ENCODE measurements at places on chromosomes 13 and 19.

DNA sequence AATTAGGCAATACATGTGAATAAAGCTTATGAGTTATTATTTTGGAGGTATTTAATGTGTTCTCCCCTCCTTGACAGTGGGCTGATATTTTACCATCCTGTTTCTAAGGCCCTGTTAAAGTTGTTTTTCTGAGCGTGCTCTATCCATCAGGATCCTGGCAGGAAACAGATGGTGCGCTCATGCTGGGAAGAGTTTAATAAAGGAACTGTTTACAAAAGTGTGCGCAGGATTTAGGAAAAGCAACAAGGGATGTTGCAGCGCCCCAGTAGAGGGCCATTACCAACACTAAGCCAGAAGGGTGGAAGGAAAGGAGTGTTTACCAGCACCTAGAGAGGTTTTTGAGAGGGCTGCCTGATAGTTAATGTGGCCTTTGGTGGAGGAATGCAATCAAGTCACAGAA is 374.5 kb downstream of the KCNRG start:
- DNase-seq, result no peak

DNA sequence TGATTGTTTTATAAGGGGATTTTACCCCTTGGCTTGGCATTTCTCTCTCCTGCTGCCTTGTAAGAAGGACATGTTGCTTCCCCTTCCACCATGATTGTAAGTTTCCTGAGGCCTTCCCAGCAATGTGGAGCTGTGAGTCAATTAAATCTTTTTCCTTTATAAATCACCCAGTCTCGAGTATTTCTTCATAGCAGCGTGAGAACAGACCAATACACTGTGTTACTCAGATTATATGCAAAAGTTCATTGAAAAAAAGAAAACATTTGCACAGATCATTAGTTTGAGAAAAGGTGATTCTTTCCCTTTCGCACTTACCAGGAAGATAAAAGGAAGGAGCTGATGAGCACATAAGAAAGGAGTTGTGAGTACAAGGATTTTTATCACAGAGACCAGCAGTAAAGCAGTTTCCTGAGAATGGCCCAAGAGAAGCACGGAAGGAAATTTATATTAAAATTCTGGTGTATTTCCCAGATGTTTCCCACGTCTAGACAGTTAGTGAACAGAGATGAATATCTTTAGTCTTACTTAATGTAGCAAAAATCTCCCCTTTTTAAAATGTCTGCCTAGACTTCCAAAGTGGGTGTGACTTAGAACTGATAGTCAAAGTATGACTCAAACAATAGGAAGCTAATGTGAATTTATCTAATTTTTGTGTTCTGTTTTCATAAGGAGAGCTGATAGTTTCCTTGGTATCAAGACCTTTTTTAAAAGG is 431.8 kb upstream of the SGCG start:
- DNase-seq, result no peak

- DNase-seq, result no peak
Observed at GRCh38 chr13:33053397-33054066, 37.3 kb downstream of the KL start.

GRCh38 chr19:9353011-9353410 is 9.8 kb upstream of the ZNF177 start:
- no peak for DNase-seq

DNA sequence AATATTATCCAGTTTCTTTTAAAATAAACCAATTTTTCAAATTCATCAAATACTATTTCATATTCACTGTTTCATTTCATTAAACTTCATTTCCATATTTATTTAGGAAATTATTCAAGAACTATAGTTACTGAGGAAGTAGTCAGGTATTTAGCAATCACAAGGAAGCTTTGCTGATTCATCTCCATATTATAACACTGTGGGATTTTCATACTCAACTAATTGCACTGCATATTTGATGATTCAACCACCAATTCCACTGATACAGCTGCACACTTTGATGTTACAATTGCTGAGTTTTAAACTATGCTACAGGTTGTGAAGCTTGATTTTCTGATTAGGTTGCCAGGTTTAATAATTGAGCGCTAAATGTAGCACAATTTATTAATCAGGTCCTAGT is 556.8 kb upstream of the SLITRK1 start:
- no peak for DNase-seq

GRCh38 chr19:1133471-1133929 is 29.7 kb downstream of the GPX4 start:
- DNase-seq, result peak; percentile 55
